ENCODE measurements at places on chromosomes 16 and 17.

DNA sequence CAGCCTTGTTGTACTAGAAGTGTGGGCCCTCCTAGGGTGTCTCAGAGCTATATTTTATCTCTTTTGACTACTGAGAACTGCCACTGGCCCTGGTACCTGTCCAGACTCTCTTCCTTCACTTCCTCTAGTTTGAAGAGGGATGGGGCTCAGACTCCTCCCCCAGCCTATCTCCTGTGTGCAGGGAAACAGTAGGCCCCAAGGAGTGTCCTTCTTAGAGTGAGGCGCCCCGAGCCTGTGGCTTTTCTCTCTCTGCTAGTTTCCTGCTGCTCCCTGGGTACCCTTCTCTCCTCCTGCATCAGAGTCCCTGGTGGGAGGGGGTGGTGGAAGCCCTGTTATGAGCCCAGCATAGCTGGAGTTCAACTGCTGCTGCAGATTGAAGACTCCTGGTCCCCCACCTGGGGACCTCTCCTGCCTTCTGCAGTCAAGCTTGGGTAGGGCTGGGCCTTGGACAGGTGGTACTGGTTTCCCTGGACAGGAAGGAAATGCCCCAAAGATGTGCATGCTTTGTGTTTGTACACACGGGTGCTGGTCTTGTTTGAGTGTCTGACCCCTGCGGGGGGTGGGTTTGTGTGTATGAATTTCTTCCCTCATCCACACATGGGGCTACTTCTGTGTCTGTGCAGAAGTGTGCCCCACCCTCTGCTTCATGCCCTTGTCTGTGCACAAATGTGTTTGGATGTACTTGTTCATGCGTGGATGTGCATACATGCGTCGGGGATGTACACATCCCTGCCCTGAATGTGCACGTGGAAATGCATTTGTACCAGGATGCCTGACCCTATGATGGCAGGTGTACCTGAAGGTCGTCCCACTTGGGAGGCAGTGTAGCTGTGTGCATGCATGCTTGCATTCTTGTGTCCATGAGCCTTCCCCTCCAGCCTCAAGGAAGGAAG is 6.9 kb downstream of the RARA start:
- DNase-seq = no peak

DNA sequence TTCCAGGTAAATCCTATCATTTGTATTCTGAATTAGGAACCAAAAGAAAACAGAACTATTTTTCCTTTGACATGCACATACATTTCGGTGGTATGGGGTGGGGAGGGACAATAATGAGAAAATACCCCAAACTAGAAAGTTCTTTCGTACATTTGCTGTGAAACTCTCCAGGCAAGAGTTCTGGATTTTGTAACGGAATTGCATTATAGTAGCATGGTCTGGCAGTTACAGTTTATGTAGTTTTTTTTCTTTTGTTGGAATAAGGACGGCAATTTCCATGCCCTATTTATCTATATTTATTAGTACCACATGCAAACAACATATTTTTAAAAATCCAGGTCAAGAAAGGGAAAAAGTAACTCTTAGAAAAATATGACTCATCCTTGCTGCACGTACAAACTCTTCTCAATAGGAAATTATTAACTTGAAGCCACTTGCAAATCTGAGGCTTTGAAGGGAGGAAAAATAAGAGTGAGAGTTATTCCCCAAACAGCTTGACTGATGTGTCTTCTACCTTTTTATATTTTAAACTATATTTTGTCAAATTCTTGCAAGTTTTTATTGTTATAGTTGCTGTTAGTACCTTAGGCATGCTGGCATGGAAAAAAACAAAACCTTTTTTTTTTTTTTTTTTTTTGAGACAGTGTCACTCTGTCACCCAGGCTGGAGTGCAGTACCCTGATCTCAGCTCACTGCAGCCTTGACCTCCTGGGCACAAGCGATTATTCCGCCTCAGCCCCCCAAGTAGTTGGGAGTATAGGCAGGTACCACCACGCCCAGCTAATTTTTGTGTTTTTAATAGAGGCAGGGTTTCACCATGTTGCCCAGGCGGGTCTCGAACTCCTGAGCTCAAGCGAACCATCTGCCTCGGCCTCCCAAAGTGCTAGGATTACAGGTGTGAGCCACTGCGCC is 69.3 kb downstream of the WWP2 start:
- no peak for DNase-seq

DNA sequence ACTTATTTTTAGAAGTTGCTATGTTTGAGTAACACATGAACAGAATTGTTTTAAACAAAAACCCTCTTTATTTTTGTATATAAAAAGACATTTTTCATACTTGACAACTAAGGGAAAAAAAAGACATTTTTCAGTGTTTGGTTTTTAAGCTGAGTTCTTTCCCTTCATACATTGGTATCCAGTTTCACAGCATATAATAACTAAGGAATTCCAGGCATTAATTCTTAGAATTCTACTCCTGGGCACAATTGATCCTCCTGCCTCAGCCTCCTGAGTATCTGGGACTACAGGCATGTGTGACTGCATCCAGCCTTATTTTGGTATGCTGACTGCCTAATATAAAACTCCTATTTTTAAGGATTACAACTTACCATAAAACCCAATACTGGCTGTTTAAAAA is 8.4 kb downstream of the FBXO47 start:
- DNase-seq = no peak

DNA sequence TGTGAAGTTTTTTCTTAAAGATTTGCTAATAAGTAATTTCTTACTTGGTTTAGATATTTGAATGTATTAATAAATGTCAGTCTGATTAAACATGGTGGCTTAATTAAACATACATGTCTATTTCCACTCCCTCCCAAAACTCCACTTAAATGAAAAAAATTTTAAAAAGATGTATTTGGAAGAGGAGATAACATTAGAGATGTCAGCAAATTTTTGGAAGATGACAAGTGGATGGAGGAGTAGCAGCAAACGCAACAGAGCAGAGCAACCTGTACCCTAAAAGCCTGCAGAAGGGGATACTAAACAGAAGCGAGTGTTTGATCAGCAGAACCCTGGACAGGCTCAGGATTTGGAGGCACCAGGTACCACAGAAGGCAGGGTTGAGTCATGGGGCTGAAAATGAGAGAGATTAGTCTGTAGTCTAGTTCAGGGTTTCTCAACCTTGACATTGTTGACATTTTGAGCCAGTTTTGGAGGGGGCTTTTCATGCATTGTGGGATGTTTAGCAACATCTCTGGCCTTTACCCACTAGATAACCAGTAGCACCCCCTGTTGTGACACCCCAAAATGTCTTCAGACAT is 17.8 kb downstream of the LUC7L3 start:
- no peak for DNase-seq

DNA sequence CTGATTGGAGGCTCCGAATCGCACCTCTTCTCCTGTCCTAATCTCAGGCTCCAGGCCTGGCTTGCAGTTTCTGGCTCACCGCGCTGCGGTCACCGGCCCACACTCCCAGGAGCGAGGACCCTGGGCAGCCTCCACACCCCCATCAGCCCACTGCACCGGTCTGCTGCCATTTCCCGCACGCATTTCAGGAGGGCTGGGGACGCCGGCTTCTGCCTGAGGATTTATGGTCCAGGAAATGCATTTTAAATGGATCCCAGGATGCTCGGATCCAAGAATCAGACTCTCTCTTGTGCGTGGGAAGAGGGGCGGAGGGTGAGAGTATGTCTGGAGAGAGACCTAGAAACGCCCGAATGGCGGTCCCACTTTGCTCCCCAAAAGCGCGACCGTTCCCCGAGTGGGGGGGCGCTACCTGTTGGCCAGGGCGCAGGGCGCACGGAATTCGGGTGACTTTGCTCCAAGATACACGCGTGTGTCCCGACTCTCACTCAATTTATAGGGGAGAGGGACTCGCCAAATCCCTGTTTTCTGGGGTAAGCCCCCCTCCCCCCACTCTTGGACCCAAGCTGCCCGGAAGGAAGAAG is 817 bp upstream of the JPH3 start:
- no peak for DNase-seq

DNA sequence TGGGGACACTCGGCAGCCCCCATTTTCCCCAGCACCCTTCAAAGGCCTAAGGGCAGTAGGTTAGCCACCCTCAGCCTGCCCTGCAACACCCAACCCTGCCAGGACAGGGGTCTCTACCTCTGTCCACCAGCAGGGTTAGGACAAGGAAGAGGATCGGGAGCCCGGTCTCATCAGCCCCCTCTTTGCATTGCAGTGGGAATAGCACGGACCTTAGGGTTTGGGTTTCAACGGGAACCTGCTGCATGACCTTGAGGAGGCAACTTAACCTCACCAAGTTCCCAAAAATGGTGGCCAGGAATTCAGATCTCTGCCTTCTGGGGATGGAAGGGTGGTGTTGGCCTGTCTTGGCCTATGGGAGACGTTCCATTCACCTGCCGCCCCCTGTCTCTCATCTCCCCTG is 20.2 kb upstream of the SPPL2C start:
- no peak for DNase-seq

DNA sequence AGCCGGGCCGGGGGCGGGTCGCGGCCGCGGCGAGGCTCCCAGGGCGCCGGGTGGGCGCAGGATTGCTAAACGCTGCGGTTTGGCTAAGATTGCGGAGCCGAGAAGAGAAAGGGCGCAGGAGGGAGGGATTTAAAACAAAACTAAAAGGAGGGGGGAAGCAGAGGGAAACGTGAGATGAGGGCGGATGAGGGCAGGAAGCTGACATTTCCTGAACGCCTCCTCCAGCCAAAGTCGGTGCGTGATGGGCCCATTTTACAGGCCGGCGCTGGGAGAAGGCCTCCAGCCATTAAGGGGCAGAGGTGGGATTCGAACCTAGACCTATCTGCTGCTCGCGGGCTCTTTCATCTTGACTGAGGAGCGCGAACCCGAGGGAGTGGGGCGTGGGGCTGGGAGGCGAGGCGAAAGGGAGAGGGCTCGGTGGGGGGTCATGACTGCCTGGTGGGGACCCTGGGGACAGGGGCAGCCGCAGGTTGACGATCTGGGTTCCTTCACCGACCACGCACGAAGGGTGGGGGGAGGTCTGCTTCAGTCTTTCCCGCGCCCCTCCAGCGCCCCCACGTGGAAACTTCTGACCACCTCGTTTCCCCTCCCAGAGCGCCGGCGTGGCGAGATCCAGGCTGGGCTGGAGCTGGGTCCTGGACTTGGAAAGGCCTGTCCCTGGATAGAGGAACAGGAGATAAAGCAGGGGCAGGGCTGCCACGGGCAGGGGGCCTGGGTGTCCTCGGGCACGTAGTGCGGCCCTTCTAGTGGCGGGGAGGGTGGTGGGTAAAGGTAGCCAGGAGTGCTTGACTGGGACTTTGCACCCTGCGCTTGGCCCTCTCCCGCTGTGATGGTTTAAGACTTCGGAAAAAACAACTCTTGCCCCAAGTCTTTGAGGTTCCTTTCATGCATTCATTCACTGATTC is 3.8 kb upstream of the TAC4 start:
- DNase-seq = no peak

GRCh38 chr17:1374431-1375177 is 25.4 kb downstream of the YWHAE start:
- DNase-seq = no peak

GRCh38 chr16:1381612-1382406 is 30.1 kb downstream of the GNPTG start:
- no peak for DNase-seq

DNA sequence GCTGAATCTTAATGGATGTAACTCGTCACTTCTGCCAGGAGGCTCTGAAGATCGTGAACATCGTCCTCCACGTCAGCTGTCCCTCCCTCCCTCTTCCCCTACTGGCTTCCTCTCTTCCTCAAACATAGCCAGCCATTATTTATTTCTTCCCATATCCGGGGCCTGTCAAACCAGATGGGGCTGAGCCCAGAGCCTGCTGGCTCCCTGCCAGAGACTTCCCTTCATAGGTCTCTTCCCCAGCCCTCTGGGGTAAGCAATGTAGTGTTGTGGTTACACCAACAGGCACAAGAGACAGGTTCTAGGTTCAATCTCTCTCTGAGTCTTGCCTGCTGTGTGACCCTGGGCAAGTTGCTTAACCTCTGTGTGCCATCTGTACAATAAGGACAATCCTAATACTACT is 40.1 kb upstream of the ZFP90 start:
- DNase-seq = no peak

DNA sequence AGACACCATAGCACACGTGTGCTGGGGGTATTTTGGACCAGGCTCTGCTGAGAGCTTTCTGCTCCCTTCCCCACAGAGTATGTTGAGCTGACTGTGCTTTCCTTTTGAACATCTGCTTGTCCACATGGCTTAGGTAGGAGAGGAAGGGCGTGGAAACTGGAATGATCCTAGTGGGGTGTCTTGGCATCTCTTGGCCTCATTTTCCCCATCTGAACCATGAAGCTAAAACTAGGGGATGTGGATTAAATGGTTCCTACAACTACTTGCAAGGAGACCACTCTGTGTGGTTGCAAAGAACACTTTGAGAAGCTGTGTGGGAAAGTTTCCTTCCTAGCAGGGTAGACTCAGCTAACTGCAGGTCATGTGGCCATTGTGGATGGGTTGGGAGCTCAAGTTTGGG is 6.7 kb upstream of the NLRC5 start:
- no peak for DNase-seq

DNA sequence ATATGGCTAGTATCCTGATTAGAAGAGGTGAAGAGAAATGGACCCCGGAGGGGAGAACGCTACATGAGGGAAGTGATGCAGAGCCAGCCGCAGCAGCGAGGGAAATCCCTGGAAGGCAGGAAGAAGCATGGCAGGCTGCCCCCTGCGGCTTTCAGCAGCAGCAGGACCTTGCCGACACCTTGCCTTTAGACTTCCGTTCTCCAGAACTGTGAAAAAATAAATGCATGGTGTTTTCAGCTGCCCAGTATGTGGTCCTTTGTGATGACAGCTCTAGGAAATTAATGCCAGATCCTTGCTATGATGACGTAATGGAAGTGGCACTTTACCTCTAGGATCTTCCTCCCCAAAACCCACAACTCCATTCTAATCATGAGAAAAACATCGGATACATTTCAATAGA is 9.7 kb upstream of the ZFP1 start:
- no peak for DNase-seq

DNA sequence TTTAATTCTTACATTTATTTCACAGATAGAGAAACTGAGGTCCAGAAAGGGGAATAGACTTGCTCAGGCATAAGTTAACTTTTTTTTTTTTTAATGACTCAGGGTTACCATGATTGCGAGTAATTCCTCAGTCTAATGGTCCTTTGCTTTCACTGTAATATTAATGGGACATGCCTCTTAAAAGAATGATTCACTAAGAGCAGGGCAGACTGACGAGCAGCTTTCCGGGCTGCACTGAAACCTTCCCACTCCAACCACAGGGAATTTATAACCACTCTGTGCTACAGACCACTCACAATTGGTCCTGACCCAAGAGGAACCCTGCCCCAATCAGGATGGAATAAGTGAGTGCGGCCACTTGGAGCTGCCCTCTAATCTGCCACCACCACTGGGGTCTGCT is 5.7 kb downstream of the HOXB2 start:
- no peak for DNase-seq

DNA sequence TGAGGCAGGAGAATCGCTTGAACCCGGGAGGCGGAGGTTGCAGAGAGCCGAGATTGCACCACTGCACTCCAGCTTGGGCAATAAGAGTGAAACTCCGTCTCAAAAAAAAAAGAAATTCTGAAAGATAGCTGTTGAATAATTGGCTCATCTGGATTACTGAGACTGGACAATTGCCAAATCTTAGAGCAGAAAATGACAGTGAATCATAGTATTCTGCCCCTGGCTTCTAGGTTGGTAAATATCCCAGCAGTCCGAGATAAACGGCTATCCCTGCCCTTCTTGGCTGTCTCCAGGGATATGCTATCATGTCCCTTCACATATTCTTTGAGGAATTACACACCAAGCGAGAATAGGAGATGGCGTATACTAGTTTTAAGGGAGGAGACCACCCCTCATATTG is 35.5 kb upstream of the METTL16 start:
- DNase-seq = no peak

- DNase-seq = no peak
Measured at GRCh38 chr16:84970447-84971127, 40.7 kb downstream of the ZDHHC7 start.

- DNase-seq = no peak
Measured at GRCh38 chr17:67649891-67650290, 67.8 kb upstream of the NOL11 start.

All from NCI-H1436 treated with DMSO at 0.1 percent for 48 hours (cell line).